ENCODE measurements at places on chromosomes 11 and 22.

DNA sequence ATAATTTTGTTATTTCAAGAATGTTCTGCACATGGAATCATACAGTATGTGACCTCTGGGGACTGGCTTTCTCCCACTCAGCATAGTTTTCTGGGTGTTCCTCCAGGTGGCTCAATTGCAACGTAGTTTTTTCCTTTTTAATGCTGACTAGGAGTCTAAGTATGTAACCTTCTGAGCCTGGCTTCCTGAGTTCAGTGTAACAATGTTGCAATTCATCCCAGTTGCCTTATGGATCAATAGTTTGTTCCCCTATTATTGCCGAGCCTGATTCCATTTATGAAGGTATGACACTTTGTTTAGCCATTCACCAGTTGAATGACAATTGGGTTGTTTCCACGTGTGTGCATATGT is 128.3 kb downstream of the CRYBB2 start:
- no peak for DNase-seq

DNA sequence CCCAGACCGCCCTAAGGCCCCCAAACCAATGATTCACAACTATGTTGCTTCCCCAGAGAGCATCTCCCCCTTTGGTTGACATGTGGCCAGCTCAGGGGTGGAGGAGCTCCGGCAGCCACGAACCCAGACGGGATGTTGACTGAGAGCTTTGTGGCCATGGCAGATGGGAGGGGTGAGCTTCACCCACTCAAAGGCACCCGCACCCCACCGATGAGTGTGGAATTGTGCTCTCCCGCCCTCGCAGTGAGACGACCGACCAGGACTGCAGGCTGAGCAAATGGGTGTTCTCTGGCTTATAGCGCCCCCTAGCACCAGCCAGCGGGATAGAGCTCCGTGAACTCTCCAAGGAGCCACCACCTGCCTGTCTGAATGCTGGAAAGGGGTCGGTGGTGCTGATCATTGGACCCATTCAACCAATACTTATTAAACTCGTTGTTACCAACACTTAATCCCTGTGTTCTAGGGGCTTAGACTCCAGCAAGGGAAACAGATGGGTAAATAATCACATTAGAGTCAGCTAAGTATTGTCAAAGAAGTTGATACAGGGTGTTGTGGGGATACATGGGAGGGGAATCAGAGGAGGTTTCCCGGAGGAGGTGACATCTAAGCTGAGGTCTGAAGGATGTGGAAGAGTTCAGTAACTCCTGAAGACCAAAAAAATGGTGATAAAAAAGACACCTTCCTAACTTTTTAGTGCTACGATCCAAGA is 4.5 kb upstream of the TIMP3 start:
- peak; percentile 77 for DNase-seq

DNA sequence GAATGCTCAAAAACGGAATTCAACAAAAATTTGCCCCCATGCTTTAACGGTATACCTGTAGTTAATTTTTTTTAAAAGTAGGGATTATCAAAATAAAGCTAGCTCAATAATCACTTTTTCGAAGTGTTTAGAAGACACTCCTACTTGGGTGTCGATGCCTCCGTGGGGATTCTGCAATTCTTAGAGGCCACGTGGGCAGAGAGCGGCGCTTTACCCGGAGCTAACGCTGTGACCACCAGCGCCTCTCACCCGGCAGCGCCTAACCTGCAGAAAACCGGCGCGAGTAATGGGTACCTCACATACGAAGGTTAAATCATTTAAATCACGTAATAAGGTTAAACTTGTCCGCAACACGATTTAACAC is 583 bp downstream of the TAF1D start:
- DNase-seq, result peak; percentile 49

DNA sequence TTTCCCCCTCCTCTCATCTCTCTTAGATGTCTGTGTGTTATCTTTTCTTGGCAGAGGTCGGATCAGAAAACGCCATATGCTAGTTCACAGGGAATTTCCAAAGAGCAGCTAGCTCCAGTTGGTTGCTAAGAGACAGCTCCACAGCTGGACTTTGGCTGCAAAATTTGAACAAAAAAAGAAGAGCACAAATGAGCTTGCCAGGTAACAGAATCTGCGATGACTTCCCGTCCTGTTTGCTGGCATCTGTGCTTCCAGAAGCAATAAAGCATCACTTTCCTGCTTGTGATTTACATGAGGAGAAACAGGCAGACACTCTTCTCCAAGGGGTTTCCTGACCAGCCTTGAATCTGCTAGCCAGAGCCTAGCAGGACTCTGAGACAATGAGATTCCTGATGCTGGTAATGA is 596.0 kb upstream of the B3GAT1 start:
- DNase-seq, result no peak

DNA sequence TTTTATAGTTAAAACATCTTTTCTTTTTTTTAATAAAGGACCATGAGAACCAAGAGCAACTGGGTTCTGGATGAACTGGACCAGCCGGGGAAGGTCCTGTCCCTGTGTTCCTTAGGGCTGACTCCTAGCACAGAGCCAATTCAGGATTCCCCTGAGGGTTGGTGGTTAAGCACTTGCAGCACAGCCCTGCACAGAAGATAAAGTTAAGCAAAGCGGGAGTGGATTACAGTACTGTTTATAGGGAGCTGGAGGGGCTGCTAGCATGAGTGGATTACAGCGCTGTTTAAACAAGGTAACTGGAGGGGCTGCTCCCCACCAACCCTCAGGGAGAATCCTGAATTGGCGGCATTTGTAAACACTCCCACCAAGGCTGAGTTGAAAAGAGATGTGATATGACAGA is 90.6 kb downstream of the CELSR1 start:
- DNase-seq, result no peak

GRCh38 chr22:28942801-28943500 is 59.6 kb downstream of the ZNRF3 start:
- no peak for DNase-seq

- peak; percentile 65 for DNase-seq
These were observed 83.1 kb upstream of the MTNR1B start for GRCh38 chr11:92886243-92886905.

DNA sequence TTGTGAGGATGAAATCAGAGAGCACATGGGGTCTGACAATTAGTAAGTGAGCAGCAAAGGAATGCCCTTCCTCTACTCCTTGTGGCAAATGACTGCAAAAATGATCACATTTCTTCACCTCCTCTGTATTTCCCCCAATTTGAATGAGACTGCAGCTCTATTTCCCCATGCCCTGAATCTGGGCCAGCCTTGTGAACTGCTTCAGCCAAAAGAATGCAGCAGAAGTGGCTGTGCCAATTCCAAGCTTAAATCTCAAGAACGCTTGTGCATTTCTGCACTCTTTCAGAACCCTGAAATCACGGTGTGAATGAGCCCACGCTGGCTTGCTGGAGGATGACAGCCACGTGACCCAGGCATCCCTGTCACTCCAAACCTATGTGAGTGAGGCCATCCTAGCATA is 9.9 kb downstream of the SLC43A3 start:
- no peak for DNase-seq

Data from GM13976 (cell line).